CD4-positive, alpha-beta T cell treated with Interleukin-17A for 1 hour (primary cell): ENCODE measurements at places on chromosomes 11 and 22.

DNA sequence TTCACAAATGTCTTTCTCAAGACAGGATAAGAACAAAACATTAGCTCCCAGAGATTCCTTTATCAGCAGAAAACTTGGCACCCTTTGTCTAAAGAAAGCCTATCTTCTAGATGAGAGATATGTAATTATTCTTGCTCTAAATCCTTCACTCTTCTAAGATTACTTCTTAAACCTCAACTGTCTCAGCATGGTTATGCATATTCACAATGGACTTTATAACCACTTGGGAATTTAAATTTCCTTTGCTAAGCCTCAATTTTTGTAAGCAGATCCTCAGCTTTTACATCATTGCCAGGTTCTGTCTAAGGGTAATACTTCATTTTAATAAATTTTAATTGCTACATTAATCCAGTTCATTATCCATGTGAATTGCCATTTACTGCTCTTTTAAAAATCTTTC is 433.6 kb upstream of the DDI1 start:
- no peak for DNase-seq

GRCh38 chr22:41862530-41863266 is 29.8 kb downstream of the SREBF2 start:
- peak; percentile 24 for DNase-seq

DNA sequence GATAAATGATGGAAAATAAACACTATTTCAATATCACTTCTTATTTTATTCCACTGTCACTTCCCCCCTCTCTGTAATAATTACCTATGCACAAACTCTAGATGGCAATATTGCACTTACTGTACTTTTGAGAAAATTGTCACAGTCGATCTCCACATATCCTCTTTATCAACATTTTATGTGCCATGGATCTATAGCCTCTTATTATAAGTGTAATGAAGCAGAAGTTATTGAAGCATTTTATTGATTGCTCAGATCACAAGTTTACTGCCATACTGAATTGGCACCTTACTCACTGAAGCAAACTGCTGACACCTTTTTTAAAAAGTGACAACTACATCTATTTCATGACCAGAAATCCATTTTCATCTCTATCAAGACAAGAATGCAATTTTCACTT is 133.4 kb downstream of the DCDC1 start:
- DNase-seq, result no peak

DNA sequence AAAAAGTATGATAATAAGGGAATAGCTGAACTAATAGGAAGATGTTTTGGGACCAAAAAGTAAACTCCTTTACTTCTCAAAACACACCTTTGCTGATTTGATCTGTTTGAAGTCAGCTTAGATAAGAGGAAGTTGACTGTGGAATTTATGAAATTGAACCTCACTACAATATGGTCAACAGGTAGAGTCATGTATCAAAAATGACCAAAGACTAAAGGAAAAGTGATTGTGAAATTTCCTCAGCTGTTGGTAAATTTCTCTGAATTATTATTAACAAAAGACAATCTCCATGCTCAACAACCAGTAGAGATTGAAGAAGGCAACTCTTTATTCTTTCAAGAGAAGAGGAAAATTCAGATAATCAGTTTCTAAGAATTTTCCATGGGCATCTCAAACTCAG is 826.5 kb downstream of the KCNA4 start:
- DNase-seq, result no peak

- DNase-seq, result no peak
These were observed 496 bp upstream of the CST6 start for GRCh38 chr11:66011239-66011784.

- no peak for DNase-seq
These were observed 59.1 kb upstream of the SCUBE2 start for GRCh38 chr11:9150501-9150900.

DNA sequence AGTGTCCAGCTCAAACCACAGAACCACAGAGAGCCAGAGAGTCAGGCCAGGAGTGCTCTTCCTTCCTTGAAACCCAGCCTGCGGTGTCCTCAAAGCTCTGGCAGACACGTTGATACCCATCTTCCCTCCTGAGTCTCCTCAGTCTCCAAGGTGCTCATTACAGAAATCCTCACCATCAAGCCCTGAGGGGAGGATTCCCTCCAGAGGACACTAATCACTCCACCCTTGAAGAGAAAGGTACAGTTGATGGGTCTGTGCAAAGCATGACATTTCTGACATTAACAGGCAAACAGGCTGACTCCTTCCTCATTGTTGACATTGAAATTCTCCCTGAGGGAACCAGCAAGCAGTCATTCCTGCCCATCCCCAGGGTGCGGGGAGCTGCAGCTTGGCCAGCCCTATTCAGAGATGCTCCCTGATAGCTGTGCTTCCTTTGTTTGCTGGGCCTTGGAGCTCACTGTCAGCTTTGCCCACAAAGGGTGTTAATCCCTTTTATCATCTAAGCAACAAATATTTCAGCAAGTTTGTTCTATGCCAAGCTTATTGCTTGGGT is 101.7 kb upstream of the CSNK2A3 start:
- DNase-seq, result no peak

- peak; percentile 64 for DNase-seq
These were observed 15.8 kb downstream of the EPS8L2 start for GRCh38 chr11:721741-722345.

- no peak for DNase-seq
These were observed 729.8 kb downstream of the FAM181B start for GRCh38 chr11:82003671-82004515.

DNA sequence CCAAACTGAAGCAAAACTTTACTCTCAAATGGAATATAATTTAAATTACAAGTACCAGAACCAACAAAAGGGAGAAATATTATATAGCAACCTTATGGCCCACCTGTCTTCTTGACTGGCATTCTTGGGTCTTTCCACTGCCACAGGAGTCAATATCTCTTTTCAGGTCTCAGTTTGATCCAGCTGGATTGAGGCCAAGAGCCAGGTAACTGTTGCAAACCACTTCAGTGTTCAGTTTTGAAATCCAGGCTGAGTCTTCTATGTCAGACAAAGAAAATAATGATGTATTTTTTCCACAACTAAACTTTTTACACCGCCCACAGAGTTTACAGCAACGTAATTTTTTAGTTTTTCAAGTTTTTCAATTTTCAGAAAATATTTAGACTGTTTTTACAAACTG is 648 bp downstream of the DLG2 start:
- no peak for DNase-seq

DNA sequence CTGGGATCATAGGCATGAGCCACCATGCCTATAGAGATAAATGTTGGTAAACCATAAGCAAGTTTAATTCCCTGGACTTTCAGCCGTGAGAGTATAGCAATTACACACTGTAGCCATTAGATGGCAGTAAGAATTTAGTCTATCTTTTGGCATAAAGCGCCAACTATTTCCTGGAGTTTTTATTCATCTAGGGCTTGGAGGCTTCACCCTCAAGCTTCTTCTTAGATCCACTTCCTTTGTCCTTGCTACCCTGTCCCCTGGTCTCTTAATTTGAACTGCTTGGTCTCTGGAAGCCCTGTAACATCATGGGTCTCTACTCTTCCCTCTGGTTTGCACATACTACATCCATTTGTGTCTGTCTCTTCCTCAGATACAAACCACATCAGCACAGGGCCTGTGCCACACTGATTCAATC is 38.2 kb downstream of the OR10A6 start:
- peak; percentile 58 for DNase-seq

- no peak for DNase-seq
These were observed 93.2 kb upstream of the ALX4 start for GRCh38 chr11:44403176-44403575.

DNA sequence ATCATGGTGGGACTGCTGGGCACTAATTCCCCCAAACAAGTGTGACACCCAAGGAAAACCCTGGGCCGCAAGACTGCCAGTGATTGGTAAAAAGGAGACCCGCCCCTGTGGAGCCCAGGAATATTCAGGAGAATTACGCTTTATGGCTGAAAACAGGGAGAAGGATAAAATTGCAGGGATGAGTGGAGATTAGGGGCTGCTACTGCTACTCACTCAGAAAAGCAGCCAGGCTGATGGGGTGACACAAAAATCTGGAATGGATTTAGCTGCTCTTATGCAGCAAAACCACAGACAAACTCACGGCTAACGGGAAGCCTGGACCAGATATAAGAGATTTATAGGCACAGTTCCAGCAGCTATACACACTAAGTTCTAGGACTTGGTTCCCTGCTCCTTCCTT is 4.4 kb upstream of the FBXO3 start:
- no peak for DNase-seq

- no peak for DNase-seq
These were observed 12.6 kb upstream of the ANO1 start for GRCh38 chr11:70065318-70066135.

- no peak for DNase-seq
These were observed 79.1 kb upstream of the AKIP1 start for GRCh38 chr11:8831861-8832260.

DNA sequence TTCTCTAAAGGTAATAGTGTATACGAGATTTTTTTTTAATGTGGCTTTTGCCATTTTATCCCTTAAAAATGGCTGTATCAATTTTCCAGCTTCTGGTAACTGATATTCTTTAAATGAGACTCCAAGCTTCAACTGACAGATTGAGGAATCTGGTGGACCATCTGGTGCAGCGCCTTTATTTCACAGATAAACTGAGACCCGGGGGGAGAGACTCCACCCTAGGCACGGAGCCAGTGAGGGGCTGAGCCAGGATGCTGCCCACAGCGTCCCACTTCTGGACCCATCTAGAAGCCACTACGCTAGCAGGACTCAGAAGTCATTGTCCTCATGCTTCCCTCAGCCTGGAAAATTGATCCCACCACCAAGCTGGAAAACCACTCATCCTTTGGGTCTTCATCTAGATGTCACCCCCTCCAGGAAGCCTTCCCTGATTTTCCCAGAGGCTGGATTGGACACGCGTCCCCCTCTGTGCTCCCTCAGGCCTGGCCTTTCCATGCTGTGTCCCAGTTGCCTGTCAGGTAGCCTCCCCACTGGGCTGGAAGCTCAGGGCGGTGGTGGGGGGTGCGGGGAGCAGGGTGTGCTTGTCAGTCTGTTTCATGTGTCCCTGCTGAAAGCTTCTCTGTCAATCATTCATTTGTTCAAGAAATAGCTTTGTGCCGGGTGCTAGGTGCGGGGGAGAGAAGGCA is 12.3 kb upstream of the CD5 start:
- DNase-seq, result no peak

DNA sequence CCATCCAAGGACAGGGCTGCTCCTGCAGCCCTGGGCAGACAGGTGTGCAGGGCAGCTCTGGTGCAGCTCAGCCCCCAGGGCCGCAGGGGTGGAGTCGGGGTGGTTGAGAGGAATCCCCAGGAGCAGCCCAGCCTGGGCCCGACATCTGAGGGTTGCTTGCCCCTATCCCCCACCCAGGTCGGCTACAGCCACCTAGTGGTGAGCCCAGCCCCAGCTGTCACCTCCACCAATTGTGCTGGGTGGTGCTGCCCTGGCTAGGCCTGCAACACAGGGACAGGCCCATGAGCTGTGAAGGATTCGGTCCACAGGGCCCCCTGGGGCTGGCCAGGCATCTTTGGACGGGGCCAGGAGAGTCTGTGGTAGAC is 29.6 kb downstream of the RTN4R start:
- peak; percentile 67 for DNase-seq

GRCh38 chr22:38716826-38717225 is 11.1 kb downstream of the GTPBP1 start:
- no peak for DNase-seq

GRCh38 chr22:37308385-37309200 is 26.3 kb downstream of the CYTH4 start:
- DNase-seq, result no peak

DNA sequence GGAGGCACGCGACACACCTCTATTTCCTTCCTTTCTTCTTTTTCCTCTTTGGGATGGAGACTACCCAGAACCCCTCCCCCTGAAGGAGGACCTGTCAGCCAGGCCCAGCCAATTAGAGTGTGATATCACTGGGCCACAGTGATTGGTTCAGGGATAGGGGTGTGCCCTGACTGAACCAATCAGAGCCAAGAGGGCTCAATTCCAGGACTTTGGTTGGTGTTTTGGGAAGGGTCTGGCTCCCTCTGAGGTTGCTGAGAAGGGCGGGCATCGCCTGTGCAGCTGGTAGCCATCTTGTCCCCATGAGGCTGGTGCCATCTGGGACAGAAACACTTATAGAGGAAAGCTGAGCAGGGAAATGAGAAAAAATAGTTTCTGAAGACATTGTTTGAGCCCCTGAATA is 71.4 kb downstream of the CHST1 start:
- DNase-seq, result no peak

GRCh38 chr22:38965614-38966379 is 8.4 kb downstream of the APOBEC3A start:
- no peak for DNase-seq

GRCh38 chr11:13364388-13364787 is 86.8 kb downstream of the BMAL1 start:
- no peak for DNase-seq

DNA sequence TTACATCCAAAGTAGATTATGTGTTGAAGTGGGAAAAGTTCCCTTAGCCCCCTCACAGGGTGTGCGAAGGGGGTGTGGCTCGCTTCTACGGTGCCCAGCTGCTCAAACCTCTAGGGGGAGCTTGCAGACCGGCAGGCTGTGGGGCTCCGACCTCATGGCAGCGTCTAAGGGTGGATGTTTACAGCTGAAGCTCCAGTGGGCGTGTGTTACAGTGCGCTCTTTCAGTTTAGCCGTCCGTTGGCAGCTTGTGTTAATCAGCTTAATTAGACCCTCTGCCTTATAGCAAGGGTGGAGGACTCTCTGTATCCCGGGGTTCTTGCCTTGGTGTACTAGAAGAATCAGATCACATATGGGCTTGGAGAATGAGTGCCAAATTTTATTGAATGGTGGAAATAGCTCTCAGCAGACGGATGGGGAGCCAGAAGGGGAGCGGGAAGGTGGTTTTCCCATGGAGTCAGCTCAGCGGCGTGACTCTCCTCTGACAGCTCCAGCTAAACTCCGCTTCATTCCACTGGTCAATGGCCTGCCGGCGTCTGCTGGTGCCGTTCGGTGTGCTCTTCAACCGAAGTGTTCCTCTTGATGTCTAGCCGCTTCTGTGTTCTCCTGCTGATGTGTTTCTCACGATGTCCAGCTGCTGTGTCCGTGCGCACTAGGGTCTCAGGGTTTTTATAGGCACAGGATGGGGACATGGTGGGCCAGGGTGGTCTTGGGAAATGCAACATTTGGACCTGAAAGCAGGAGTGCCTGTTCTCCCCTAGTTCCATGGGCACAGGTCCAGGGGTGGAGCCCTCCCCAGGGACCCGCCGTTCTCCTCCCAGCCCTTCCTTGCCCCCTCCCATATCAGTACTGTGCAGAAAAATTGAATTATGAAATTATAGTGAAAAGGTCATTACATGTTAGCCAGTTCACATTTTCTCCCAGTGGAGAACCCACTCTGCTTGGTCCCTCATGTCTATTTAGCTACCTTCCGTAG is 28.6 kb upstream of the OR10G7 start:
- peak; percentile 26 for DNase-seq

- DNase-seq, result no peak
These were observed 46.5 kb downstream of the MYO7A start for GRCh38 chr11:77174559-77174958.
